ENCODE measurements at places on chromosomes 4 and X. TPM values are rescaled to one million over a fixed set of nuclear protein-coding genes. Genes with fewer than 3 reads are reported as not detected.

STPG2 gene
- total RNA-seq = 2.0 TPM

FAM193A gene
- total RNA-seq = 37.6 TPM

TCEAL7 gene
- total RNA-seq = 3.9 TPM

GUCY1B1 gene
- 19.2 TPM for total RNA-seq

PRMT9 gene
- 9.4 TPM for total RNA-seq

CHRDL1 gene
- 24.0 TPM for total RNA-seq

UGT8 gene
- total RNA-seq = 4.7 TPM

GAGE12E gene
- total RNA-seq = not detected

CNGA1 gene
- 13.2 TPM for total RNA-seq

KDM6A gene
- 50.8 TPM for total RNA-seq

PWWP3B gene
- not detected for total RNA-seq

ADH1C gene
- not detected for total RNA-seq

STBD1 gene
- total RNA-seq = 2.9 TPM

SEC24B gene
- total RNA-seq = 29.9 TPM

ITM2A gene
- total RNA-seq = 28.2 TPM

SPANXN1 gene
- total RNA-seq = not detected

RAB40AL gene
- 0.87 TPM for total RNA-seq

APLN gene
- total RNA-seq = 0.09 TPM

GEMIN8 gene
- total RNA-seq = 13.6 TPM

SASH3 gene
- total RNA-seq = 149 TPM

GABRE gene
- total RNA-seq = 22.6 TPM

RNF128 gene
- total RNA-seq = not detected

YIPF6 gene
- 31.1 TPM for total RNA-seq

All from spleen (tissue), 13 donors.